ENCODE measurements at places on chromosomes 2 and 18.

DNA sequence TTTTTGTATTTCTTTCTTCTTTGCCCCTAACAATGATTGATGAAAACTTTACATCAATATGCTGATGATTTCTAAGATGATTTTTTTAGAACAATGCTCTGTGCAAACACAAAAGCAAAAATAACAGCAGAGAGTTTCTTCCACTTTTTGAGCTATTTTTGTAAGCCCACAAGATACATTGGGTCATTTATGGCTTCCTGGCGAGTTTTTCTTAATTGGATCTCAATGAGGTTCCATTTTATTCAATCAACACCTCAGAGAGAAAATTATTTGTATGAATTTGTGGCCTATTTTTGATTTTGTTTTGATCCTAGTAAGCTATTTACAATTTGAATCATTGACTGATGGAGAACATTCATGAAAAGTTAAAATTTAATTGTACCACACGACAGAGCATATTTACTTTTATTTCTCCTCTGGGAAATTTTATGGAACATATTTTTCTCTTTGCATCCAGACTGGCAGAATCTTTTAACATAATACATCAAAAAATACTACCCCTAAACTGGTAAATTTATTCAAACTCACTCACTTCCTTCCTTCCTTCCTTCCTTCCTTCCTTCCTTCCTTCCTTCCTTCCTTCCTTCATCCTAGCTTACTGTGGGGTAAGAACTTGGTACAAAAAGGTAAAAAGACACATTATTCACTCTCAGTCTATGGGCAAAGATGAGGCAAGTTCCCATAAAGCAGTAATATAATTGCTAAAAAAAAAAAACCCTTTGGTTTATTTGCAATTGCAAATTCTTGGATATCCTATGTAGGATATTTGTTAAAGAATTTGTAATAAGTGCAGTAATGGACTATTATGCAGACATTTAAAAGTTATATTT, 710.4 kb downstream of the SLC4A3 start:
- DNase-seq, result no peak

- no peak for DNase-seq
Observed at GRCh38 chr18:38981389-38981788, 1415.8 kb upstream of the CELF4 start.

GRCh38 chr18:23737578-23737977, 48.3 kb downstream of the LAMA3 start:
- no peak for DNase-seq

GRCh38 chr2:151165105-151165684, 96.5 kb downstream of the RBM43 start:
- no peak for DNase-seq

DNA sequence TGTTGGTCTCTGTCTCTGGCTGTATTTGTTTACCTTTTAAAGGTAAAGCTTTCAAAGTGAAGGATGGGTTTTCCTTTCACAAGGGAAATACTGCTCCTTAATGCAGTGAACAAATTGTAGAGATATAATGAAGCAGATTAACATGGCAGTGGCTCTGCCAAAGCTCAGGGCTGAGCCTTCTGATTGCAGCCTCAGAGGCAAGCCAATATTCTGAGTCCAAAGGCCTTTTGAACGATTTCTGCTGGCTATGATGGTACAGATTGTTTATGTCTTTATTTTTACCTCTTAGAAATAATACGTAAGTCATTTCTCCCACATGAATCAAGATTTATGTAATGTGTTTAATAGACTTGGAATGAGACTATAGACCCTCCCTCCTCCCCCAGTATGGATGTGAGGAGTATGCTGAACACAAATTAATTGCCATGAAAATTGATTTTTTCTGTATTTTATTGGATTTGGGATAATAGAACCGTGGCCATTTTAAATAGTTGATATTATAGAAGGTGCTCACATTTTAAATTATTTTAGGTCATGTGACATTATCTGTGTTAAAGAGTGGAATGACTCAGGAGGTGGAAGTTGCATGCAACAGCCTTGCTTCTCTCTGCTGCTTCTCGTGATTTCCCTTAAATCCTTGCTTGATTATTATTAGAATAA, 772 bp downstream of the SCN2A start:
- DNase-seq, result no peak

- peak; percentile 58 for DNase-seq
Observed at GRCh38 chr18:54790109-54790508, 38.2 kb upstream of the RAB27B start.

GRCh38 chr2:214193943-214194342, 216.9 kb upstream of the VWC2L start:
- DNase-seq, result peak; percentile 21

- DNase-seq, result peak; percentile 35
Observed at GRCh38 chr2:70344195-70344594, 42.3 kb upstream of the FAM136A start.

- no peak for DNase-seq
Observed at GRCh38 chr2:97788986-97789644, 75.7 kb downstream of the ZAP70 start.

GRCh38 chr2:172208791-172209325, 106.2 kb upstream of the DLX2 start:
- peak; percentile 16 for DNase-seq

DNA sequence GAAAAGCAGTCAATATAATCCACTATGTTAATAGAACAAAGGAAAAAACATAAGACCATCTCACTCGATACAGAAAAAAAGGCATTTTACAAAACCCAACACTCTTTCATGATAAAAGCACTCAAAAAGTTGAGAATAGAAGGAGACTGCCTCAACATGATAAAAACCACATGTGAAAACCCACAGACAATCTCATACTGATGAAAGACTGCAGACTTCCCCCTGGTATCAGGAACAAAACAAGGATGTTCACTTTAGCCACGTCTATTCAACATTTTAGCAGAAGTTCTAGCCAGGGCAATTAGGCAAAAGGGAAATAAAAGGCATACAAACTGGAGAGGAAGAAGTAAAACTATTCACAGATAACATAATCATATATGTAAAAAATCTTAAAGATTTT, 285.9 kb downstream of the EIPR1 start:
- no peak for DNase-seq

Data from kidney glomerular epithelial cell (primary cell).